GM12891 (cell line): ENCODE measurements at places on chromosomes 3 and 15.

GRCh38 chr15:35330916-35331315 is 215.0 kb downstream of the DPH6 start:
- DNase-seq: no peak

GRCh38 chr3:188822411-188822810 is 349.4 kb upstream of the TPRG1 start:
- no peak for DNase-seq

GRCh38 chr3:170811515-170811914 is 58.5 kb downstream of the RPL22L1 start:
- DNase-seq: no peak

- no peak for DNase-seq
Measured at GRCh38 chr15:69390575-69390974, 23.6 kb upstream of the KIF23 start.

GRCh38 chr3:119494597-119494996 is 3.8 kb upstream of the TIMMDC1 start:
- no peak for DNase-seq

GRCh38 chr3:89699229-89699628 is 591.8 kb downstream of the EPHA3 start:
- DNase-seq: no peak

GRCh38 chr3:107384907-107385306 is 7.7 kb downstream of the CCDC54 start:
- no peak for DNase-seq

GRCh38 chr3:40414270-40414669 is 27.3 kb downstream of the ENTPD3 start:
- DNase-seq: no peak
